ENCODE measurements at places on chromosomes 5 and 9.

- DNase-seq, result no peak
Observed at GRCh38 chr5:25295067-25295466, 650.3 kb upstream of the CDH10 start.

GRCh38 chr5:14906628-14907027 lies 35.0 kb upstream of the ANKH start:
- no peak for DNase-seq

DNA sequence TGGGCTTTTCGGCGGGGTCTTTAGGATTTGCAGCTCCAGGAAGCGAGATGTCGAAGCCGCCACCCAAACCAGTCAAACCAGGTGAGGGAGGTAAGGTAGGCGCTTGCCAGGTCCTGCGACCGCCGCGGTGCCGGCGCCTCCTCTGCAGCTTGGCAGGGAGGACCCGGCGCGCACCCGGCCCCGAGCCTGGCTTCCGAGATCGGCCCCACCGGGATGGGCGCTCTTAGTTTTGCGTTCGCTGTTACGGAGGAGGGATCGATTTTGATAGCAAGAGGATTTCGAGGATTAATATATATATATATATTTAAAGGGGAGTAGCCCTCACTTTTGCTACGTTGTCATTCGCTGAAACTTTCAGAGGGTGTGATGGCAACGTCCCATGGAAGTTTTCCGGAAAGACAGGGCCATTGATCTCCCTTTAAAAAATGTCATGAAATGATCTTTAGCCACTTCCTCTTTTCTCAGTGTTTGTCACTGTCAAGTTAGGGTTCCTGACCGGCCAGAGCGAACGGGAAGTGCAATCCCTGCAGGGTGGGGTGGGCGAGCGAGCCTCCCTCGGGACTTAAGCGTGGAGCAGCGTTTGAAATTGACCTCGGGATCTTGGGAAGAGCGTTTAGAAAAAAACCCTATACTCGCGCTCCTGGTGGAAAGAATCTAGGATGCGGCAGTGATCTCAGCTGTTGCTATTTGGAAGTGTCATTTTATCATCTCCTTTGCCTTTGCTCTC lies 495 bp downstream of the OSTF1 start:
- DNase-seq, result no peak

DNA sequence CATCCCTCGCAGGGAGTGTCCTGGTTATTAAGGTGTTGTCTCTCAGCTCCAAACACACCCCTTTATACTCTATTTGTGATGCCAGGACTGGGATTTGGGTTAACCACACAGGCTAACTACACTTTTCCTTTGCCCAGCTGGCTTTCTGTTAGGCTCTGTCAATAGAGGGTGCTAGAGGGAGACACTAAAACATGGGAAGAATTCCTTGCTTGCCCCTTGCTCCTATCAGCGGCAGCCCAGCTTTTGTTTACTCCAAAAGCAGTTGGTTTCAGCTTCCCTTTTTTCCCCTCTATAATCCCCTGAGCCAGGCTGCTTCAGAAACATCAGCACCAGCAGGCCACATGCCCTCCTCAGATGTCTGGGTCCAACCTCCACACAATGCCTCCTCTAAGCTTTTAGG lies 297.1 kb downstream of the KCTD16 start:
- DNase-seq, result no peak

DNA sequence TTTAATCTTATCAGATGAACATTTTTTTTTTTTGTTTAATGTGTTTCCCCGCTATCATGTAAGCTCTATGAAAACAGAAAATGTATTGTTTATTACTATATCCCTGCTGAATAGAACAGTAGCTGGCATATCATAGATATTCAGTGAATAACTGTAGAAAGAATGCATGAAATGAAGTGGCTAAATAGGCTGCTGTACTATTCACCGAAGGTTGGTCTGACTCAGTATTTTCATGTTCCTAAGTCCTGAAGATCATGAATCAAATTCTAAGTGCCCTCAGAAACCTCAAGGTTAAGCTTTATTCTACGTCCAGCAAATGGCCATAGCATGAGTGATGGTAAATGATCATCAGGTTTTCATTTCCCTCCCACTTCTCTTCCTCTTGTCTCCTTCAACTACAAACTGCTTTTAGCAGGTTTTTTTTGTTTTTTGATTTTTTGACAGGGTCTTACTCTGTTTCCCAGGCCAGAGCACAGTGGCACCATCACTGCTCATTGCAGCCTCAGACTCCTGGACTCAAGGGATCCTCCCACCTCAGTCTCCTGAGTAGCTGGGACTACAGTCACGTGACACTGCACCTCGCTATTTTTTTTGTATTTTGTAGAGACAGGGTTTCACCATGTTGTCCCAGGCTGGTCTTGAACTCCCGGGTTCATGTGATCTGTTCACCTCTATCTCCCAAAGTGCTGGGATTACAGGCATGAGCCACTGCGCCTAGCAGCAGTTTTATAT lies 19.1 kb upstream of the ZFAND5 start:
- peak; percentile 84 for DNase-seq

GRCh38 chr9:127525401-127526188 lies 74.3 kb downstream of the LRSAM1 start:
- no peak for DNase-seq

DNA sequence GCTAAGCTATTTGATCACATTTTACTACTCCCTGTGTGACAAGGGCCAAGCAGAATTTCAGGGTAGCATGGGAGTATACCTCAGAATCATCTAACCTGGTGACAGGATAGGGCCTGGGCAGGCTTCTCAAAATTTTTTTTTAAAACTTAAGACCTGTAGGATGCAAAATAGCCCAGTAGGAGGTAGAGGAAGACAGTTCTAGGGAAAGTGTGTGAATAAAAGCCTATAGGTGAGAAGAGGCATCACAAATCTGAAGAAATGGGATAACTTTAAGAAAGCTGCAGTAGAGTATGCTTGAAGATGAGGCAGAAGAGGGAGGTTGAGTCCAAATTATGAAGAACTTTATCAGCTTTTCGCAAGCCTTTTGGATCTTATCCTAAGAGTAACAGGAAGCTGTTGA lies 32.3 kb downstream of the CNTRL start:
- no peak for DNase-seq
